ENCODE measurements at places on chromosomes 16 and 17.

GRCh38 chr17:42132941-42133340 is 10.3 kb downstream of the HSPB9 start:
- DNase-seq = no peak

DNA sequence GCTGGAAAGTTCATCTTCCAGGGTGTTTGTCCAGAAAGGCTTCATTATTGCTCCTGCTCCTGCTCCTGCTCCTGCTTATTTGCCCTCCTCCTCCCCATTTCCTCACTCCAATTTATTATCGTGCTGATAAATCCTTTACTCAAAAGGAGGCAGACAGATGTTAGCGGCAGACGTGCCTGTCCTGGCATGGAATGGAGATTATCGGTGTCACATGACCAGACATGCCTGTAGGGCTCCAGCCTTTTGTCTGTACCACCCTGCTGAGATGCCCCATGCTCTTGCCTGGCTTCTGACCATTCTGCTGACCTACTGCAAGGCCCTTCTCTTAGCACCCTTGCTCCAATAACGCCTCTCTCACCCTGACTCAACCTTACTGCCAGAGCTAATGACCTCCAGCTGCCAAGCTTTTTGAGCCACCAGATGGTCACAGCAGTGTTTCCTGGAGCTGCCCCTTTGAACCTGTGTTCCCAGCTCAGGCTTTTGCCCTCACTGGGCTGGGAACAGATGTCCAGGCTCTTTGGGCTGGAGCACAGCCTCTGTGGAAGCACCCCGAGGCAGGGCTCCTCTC is 12.8 kb downstream of the DNAH9 start:
- DNase-seq = peak; percentile 34

- DNase-seq = no peak
Observed at GRCh38 chr16:20681821-20682760, 15.4 kb downstream of the ACSM1 start.

- DNase-seq = no peak
Observed at GRCh38 chr16:21959050-21959449, 5.9 kb downstream of the UQCRC2 start.

DNA sequence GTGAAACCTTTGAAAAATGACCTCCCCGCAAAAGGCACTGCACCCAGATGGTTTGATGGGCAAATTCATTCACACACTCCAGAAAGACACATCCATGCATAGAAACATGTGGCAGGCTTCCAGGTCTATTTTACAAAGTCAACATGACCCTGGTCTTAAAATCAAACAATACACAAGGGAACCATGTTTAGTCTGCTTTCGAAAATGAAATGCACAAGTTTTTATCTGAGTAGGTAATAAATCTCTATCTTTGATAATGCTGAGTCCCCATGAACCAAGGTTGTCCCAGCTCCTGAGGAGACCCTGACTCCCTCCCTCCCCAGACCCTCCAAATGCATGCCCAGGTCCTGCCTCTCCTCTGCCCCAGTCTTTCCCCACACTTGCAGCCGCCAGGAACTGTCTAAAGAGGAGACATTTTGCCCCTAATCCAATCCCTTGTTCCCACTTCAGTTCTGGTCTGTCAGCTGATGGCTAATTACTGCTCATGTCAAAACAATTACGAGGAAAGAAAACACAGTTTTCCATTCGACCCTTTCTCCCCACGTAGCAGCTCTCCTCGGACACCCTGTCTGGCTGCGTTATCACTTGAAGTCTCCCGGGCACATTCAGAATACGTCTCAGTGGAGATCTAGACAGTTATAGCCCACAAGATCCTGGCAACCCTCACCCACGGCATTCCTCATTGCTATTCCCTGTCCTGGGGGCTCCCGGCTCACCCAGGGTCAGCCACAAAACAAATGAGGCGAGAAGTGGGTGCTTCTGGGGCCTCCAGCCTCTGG is 68.8 kb upstream of the RCVRN start:
- DNase-seq = peak; percentile 60

GRCh38 chr16:67399749-67400704 is 6.7 kb upstream of the TPPP3 start:
- no peak for DNase-seq

GRCh38 chr16:9854675-9855074 is 327.6 kb downstream of the GRIN2A start:
- no peak for DNase-seq

GRCh38 chr16:76345163-76345661 is 68.0 kb downstream of the CNTNAP4 start:
- DNase-seq = no peak

DNA sequence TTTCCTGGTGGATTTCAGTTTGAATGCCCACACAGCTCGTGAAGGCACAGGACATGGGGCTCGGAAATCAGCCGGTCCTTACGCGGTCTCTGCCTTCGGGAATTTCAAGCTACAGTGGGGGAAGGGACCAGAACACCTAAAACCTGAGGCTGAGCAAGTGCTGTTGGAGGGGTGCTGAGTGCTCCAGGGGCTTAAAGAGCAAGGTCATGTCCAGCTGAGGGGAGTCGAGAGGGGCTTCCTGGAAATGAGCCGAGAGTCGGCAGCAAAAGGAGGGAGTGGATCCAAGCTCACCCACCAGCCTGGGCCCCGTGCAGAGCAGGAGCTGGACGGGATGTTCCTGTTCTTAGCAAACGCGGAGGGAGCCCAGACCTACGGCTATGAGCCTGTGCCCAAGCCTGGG is 73.2 kb upstream of the RPL38 start:
- DNase-seq = no peak

- DNase-seq = peak; percentile 67
Observed at GRCh38 chr16:75471723-75472633, 7.5 kb upstream of the TMEM170A start.

DNA sequence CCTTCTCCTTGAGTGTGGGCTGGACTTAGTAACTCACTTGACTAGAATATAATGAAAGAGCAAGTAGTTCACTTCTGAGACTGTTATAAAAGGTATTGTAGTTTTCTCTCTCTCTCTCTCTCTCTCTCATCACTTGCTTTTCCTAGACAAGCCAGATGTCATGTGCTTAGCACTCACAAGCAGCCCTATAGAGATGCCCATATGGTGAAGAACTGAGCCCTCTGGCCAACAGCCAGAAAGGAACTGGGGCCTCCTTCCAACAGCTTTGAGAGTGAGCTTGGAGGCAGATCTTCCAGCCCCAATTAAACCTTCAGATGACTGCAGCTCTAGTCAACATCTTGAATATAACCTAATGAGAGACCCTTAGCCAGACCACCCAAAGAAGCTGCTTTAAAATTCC is 440.5 kb downstream of the GRIN2A start:
- DNase-seq = no peak

DNA sequence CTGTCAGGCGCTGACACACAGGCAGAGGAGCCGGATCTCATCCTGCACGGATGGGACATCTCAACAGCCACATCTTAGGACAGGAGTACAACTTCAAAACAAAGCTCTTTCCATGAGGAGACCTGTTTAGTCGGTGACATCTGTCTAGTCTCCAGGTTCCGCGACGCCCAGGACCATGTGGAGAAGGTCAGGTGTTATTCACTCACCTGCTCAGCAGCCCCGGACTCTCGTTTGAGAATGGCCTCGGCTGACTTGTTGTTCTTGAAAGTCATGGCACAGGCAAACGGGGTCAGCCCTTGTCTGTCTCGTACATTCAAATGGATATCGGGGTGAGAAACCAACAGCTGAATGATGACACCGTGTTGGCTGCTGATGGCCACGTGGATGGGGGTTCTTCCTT is 35.7 kb downstream of the CYB5D2 start:
- no peak for DNase-seq

GRCh38 chr17:1039123-1039507 is 42.2 kb downstream of the TIMM22 start:
- no peak for DNase-seq

- DNase-seq = no peak
Observed at GRCh38 chr16:72960101-72960500, 87.8 kb downstream of the ZFHX3 start.

- no peak for DNase-seq
Observed at GRCh38 chr17:46100590-46100989, 92.6 kb downstream of the KANSL1 start.

All from retina (tissue), 1 donor.